ENCODE measurements at places on chromosomes 11 and 22.

DNA sequence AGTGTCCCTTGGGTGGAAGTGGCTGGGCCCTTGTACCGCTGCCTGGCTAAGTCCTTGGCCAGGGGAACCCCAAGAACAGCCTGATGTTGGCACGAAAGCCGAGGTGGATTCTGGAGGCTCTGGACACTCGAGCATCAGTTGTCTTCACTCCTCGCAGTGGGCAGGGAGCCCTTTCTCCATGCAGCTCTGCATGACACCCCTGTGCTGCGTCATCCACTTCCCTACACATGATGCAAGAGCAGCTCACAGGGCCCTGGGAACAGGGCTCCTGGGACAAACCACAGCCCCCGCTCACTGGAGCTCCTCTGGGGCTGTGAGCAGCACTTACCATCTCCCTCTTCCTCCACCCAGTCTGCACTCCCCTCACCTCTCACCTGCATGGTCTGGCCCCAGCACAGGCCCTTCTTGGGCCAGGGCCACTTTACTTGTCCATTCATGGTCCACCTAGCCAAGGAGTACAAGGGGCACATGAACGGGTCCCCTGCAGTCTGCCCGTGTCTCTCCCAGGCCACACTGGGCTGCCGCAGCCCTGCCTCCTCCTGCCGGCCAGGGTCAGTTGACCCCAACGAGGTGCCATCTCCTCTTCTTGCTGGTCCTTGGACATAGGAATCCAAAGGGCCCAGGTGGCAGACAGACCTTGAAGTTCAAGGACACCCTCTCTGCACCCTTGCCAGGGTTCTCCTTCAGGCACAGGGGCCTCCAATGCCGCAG, 66.5 kb downstream of the IGF2 start:
- no peak for DNase-seq

DNA sequence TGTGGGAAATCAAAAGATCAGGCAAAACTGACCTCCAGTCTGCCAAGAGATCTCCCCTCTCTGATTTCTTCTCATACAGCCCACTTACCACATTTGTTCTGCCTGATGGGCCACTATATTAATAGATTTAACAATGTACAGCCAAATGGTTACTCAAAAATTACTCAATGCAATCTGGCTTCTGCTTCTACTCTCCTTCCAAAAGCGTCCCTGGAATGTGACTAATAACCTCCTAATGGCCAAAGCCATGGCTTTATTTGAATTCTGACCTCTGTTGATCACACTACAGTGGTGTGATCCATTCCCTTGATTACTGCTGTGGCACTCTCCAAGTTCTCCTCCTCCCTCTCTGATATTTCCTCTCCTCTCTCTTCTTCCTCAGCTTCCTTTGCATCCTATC, 86.2 kb downstream of the MPPED2 start:
- no peak for DNase-seq

DNA sequence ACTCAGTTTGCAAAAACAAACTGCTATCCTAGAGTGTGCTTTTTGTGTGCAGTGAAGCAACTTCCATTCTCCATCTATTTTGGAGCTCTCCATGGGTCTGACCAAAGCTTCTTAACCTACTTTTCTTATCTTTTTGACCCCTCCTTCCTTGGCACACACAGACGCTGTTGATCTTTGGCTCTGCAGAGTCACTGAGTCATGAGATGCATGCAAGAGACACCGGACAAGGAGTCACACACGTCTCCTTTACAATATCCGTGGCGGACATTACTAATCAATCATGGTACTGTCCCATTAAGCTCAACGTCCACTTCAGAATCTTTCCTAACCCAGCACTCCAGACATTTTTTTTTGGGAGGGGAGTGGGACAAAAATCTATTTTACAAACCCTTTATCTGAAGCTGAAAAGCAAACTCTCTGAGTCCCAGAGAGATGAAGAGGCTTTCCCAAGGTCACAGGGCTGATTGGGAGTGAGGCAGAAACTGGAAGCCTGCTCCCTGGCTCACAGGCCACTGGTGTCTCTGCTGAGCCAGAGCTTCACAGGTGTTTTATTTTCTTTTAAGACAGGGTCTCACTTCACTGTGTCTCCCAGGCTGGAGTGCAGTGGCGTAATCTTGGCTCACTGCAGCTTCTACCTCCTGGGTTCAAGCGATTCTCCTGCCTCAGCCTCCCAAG, 165.8 kb upstream of the SYT13 start:
- no peak for DNase-seq

GRCh38 chr22:35219012-35219411, 38.3 kb upstream of the HMGXB4 start:
- DNase-seq = no peak

GRCh38 chr11:134558258-134558835, 146.3 kb upstream of the B3GAT1 start:
- DNase-seq = no peak

GRCh38 chr11:82732348-82732733, 1.3 kb downstream of the FAM181B start:
- DNase-seq = no peak

Measured in stimulated activated CD4-positive, alpha-beta T cell treated with anti-CD3 and anti-CD28 coated beads, Interleukin-1b, Interleukin-23, amount 100 ng/mL, for 1 hour (primary cell).